MV-4-11 (cell line): ENCODE measurements at places on chromosomes 12 and 14.

DNA sequence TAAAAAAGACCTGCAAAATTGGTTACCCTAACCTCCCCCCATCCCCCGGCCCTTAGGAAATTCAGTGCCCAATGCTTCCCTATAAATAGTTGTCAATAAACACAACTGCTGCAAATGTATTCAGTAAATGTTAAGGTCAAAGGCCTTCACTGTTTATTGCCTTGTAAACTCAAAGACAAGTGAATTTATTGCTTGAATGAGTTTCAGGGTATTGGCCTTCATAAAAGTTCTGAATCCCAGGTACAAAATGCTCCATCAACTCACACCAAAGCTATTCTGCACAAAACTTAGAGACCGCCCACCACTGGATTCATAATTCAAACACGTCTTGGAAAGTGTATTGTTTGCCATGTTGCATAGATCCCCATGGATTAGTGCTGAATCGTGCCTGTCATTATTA lies 63.3 kb upstream of the CDKN3 start:
- DNase-seq: no peak

- peak; percentile 72 for DNase-seq
Measured at GRCh38 chr12:91833780-91834359, 311.8 kb downstream of the BTG1 start.

DNA sequence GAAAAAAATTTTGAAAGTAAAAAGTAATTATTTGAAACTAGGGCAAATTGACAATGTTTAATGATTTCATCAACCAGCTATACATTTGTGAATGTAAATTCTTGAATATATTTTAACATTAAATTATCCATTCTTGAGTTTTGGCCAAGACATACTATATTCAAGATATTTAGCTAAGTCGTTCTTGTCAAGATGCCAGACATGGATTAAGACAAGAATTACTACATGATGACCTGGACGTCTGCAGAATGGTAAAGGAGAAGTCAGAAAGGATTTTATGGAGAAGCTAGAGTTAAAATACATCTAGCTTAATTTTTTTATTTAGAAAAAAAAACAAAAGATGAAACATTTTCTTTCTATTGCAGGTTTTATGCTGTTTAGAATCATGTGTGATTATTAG lies 255.8 kb downstream of the TMTC2 start:
- DNase-seq: no peak

- DNase-seq: no peak
Measured at GRCh38 chr12:49059299-49060171, 1.1 kb downstream of the KMT2D start.

- DNase-seq: no peak
Measured at GRCh38 chr12:119786539-119786938, 90.6 kb downstream of the CIT start.

DNA sequence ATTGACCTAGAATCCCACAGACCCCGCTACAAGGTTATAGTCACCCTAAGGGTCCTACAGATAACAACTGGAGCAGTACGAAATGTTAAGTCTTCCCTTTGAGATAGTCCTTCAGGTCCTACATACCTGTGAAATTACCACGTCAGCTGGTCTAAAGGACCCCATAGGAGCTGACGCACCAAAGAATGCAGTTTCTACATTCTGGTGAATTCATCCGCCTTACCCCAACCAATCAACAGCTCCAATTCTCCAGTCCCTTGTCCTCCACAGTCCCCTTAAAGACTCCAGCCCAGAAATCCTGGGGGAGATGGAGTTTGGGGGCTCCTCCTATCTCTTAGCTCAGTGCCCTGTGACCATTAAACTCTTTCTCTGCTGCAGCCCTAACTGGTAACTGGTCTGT lies 36.2 kb upstream of the PRMT8 start:
- no peak for DNase-seq

DNA sequence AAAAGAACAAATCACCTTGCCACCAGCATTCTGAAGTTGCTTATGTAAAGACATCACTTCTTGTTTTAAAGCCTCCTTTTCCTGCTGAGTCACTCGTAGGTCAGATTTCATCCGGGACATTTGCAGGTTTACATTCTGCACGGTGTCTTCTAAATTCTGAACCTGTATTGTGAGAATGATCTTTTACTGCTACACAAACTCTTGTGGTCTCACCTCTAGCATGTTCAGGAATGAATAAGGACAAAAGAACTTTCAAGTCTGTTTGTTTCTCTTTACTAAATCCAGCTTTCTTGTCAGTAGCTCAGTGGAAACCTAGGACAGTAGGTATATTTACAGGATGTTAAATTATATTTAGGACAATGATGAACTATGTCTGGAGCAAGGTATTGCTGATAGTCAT lies 73.5 kb upstream of the SAV1 start:
- DNase-seq: no peak

DNA sequence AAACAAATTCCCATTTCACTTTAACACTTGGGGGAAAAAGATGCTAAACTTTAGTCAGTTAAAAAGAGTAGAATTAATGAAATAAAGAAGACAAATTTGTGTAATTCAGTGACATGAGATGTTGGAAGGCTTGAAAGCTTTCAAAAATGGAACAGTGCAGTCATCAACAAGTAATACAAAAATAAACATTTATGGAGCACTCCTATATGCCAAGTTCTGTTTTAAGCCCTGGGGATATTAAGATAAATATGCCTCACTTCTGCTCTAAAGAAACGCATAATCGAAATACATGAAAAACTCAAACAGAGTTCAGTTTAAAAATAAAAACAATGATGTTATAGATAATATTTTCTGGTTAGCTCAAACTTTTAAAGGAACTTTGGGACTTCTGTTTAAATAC lies 93.0 kb downstream of the KCNH5 start:
- no peak for DNase-seq

DNA sequence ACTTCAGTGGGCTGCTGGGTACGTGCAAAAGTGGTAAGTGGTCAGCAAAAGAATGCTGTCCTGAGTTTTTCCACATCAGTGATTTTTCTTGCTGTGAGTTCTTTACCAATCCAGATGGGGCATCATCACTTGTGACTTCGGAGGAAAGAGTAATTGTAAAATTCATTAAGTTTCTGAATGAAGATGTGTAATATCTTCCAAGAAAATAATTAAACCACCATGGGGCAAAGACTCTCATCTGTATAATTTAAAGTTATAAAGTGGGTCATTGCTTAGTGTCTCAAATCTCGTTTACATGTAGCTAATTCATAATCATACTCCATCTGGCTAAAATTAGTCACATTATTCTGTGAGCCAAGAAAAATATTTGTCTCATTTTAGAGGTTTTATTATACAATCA lies 10.8 kb upstream of the MED6 start:
- DNase-seq: no peak

- no peak for DNase-seq
Measured at GRCh38 chr12:40820794-40821484, 128.7 kb downstream of the CNTN1 start.

DNA sequence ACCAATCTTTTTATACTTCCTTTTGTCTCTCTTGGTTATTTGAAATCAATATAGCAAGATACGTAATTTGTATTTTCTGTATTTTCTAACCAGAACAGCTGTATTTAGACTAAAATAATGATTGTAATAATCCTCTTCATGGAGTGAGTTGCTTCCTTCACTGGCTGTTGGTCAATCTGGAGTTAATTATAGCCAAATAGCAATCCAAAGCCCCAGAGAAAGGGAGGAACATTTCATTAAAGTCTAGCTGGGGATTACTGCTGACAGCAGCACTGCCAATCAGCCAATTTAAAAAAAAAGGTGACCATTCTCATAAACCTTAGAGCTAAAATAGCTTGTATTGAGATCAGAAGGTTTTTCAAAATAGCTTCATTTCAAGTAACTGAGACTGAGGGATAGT lies 118.0 kb downstream of the TRHDE start:
- no peak for DNase-seq

DNA sequence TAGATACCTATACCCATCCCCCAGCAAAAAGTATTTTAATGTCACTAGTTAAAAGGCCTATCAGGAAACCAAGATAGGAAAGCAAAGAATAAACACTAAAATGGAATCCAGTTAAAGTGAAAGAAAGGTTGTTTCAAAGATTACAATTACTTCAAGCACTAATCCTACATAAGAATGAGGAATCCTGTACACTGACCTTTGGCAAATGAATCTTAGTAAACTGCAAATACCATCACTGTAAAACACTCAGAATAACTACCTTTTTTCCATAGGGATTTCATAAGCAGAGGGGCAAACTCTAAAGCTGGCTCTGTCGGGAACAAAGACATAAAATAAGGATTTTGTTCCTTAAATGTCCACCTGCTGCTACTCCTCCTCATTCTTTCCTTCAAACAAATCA lies 25.9 kb downstream of the CEP83 start:
- DNase-seq: no peak
